A549 treated with CpdA at 1 μM for 4 hours (cell line): ENCODE measurements at places on chromosomes 5 and 9. TPM values are rescaled to one million over a fixed set of nuclear protein-coding genes. Genes with fewer than 3 reads are reported as not detected.

Gene PPIC
- 16.2 to 18.8 TPM (median 16.6 TPM) in 5 replicates for total RNA-seq

Gene IRX1
- not detected in 5 replicates for total RNA-seq

Gene BRINP1
- total RNA-seq, result 0.13 to 0.22 TPM (median 0.14 TPM) in 5 replicates

Gene TMEM252
- total RNA-seq, result not detected in 5 replicates

Gene LCN1
- not detected in 5 replicates for total RNA-seq
